ENCODE measurements at places on chromosomes 5 and 9.

- no peak for DNase-seq
Observed at GRCh38 chr9:114864471-114864870, 58.6 kb upstream of the TNFSF15 start.

GRCh38 chr5:71907608-71908145, 188.6 kb downstream of the CARTPT start:
- no peak for DNase-seq

- DNase-seq, result no peak
Observed at GRCh38 chr5:158935215-158935614, 164.5 kb downstream of the EBF1 start.

DNA sequence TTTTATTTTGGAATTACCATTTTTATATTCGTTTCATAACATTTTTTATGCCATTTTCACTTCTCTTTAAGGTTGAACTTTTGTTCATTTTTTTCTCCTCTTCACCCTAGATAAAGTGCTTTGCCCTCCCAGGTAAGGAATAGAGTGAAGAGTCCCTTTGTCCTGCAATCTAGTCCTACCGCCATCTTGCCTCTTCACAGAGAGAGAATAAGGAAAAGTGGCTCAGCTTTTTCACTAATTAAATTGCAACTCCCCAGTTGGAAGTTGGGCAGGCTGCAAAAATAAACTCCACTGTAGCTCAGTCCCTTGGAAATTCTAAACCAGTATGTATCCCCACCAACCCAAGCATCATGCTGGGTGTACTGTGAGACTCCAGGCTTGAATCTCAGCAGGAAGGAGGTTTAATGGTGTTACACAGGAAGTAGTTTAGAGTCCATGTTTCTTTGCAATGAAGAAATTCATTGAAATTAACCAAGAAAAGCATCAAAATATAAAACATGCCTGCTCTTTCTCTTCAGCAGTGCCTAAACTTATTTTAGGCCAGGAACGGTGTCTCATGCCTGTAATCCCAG, 60.3 kb upstream of the PCSK1 start:
- DNase-seq, result no peak

DNA sequence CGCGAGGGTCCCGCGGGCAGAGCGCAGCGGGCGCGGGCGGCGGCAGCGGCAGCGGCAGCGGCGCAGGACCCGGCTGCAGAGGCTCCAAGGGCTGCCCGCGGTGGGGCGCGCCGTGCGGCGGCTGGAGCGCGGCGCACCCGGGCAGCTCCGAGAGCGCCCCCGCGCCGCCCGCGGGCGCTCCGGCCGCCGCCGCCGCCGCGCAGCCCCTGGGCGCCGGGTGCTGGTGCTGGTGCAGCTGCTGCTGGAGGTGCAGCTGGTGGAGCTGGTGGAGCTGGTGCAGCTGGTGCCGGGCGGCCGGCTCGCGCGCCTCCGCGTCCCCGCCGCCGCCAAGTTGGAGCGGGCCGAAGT, 644 bp downstream of the IER5L start:
- DNase-seq, result no peak

- no peak for DNase-seq
Observed at GRCh38 chr9:129164246-129164930, 13.7 kb downstream of the IER5L start.

- DNase-seq, result no peak
Observed at GRCh38 chr9:116115761-116116353, 37.7 kb upstream of the PAPPA start.

DNA sequence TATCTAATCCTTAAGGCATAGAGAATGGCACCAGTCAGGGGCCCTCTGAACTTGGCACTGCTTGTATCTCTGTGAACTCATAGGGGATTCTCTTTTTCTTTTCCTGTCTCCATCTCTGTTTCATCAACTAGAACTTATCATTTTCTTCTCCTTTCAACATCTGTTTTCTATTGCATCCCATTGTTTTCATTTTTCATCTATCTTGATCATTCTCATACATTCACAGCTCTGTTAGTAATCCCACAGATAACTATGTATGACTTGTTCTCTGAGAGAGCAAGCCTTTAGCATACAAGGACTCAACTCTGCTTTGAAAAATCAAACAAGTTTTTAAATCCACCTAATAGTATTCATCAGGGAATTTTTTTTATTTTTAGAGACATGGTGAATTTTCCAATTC, 264.3 kb downstream of the ARRDC3 start:
- no peak for DNase-seq

DNA sequence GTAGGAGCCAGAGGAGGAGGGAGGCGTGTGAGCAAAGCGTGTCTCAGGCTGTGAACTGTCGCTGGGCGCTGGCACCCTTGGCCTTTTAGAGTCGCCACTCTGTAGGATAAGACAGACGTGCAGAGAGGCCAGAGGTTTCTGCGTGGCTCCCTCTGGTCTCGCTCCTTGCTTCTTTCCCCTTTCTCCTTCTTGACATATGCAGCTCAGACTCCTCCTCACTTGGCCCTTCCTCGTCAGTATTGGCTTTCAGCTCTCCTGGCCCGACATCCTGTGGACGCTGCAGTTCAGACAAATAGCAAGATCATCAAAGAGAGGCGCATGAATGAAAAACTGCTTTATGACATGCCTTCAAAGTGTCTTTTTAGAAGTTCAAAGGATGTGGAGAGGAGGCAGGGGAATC, 116.8 kb upstream of the SPRY4 start:
- DNase-seq, result no peak

- no peak for DNase-seq
Observed at GRCh38 chr5:97127727-97128126, 14.7 kb downstream of the LIX1 start.

GRCh38 chr5:135223891-135224625, 175.0 kb downstream of the MACROH2A1 start:
- peak; percentile 72 for DNase-seq

DNA sequence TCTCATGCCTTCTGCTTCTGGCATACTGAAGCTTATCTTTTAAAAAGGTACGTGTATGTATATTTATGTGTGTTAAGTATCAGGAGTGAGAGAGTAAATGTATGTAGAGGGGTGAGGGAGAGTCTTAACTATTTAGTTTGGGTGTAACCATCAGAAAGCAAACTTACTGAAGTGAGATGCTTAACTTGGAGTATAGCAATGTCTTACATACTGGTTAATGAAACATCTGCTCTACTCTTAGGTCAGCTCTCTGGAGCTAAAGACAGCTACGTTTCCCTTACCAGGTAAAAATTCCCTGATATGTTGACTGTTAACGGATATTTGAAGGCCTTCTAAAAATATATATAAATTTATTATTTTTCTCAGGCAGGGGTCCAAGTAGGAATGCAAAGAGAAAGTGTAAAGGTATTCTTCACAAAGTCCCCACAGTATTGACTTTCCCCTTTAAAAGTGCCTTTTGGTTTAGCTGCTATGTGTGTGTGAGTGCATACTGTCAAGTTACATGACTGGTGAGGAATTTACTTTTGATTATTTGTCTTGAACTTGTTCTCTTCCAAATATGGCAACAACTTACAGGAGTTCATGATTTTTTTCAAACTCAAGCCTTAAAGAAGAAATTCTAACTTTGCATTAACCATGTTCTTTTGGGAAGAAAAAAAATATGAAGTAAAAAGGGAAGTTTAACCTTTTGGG, 12.3 kb upstream of the C5orf24 start:
- no peak for DNase-seq

DNA sequence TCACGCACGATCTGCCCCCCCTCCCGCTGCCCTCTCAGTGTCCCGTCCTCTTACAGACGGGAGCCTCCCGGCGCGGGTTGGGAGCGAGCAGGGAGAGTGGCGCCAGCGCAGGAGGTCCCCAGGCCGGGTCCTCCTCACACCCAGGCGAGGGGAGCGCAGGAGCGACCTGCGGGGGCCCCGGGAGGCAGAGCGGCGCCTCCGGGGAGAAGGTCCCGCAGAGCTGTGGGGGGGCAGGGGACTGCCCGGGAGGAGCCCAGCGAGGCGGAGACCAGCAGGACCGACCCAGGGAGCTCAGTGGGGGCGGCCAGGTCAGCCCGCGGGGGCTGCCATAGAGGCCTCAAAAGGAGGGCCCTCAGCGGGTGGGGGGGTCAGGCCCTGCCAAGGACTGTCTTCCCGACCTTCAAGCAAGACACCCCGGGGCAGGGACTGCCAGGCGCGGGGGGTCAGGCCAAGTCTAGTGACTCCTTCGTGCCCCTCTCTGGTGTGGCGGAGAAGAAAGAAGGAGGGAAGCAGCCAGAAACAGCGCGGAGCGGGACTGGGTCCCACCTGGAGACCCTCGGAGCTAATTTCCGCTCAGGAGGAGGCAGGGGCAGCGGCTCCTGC, 123.3 kb upstream of the ERCC6L2 start:
- DNase-seq, result no peak
